ENCODE measurements at places on chromosomes 4 and X.

- DNase-seq: no peak
These were observed 11.7 kb upstream of the WFS1 start for GRCh38 chr4:6258026-6258360.

GRCh38 chrX:641671-642435, 11.3 kb downstream of the SHOX start:
- DNase-seq: no peak

DNA sequence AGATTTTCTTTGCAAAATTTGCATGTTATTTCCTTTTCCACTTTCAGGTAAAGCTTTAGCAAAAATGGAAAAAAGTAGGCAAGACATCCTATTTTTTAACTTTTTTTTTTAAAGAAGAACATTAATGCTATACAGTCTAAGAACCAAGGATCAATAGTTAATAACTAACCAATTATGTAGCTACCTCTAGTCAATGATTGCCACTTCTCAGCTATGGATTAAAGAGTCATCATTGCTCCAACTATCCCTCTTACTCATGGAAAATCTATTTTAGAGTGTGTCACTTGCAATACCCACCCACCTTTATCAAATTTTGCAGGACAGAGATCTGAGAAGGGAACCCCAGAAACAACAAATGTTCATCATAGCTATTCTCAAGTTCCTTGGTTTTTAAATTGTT, 223.1 kb downstream of the ANK2 start:
- DNase-seq: no peak

- no peak for DNase-seq
These were observed 249.4 kb downstream of the HNRNPD start for GRCh38 chr4:82124365-82124764.

DNA sequence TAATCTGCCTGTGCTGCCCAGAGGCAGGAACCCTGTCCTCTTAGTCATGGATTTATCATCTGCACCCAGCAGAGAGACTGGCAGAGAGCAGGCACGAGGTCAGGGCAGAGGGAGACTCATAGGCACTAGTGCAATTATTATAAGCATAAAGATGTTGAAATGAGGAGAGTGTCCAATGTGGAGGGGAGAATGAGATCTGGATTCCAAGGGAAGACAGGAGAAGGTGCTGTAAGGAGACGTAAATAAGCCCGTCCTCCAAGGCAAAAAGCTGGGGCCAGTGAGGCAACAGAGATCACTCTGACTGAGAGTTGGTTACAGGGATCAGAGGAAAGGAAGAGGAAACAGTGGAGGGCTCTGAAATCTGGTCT, 406.2 kb downstream of the MAPK10 start:
- no peak for DNase-seq

DNA sequence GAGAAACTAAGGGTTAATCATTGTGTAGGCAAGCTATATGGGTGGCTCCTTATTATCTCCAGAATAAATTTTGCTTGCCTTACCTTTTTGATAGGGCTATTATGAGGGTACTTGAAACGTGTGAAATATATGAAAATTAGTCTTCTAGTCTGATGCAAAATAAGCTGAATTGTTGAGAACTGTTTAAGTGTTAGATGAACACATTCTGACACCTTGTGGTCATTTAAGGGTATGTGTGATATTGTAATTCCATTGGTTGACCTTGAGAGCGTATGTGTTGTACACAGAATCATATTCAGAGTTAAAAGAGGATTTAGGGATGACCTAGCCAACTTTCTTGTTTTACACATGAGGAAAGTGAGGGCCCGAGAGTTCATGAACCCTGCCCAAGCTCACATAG, 44.6 kb upstream of the LINC00632 start:
- DNase-seq: no peak

DNA sequence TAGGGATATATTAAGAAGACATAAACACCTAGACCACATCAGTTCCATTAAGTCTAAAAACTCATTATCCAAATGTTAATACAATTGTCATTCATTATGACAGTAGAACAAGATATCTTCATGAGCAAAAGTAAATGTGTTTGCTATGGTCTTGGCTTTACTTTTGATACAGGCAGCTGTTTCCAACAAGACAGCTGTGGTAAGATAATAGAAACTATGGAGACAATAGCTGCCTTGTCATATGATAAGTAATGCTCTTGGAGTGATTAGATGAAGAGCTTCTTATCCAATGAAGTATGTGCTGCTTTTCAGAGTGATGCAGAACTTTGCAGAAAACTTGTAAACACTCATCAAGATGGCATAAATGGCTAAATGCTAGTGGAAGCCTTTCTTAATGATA, 1066.0 kb downstream of the FSTL5 start:
- DNase-seq: no peak

GRCh38 chr4:6419452-6420028, 52.9 kb downstream of the PPP2R2C start:
- no peak for DNase-seq

DNA sequence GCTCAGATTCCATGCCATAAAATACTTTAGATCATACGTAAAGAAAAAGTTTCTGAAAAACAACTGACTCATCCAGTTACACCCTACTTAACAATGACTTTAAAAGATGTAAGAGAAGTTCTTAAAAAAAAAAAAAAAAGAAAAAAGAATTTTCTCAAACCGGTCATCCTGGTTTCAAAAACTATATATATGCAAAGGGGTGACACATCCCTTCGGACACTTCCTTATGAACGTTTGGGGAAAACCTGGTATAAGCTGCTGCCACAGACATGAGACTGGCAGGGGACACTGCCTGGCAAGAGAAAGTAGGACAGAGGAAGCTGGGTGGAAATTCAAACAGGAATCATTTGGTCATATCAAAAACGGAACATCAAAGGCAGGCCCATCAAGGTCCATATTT, 81.2 kb upstream of the PRSS48 start:
- no peak for DNase-seq

DNA sequence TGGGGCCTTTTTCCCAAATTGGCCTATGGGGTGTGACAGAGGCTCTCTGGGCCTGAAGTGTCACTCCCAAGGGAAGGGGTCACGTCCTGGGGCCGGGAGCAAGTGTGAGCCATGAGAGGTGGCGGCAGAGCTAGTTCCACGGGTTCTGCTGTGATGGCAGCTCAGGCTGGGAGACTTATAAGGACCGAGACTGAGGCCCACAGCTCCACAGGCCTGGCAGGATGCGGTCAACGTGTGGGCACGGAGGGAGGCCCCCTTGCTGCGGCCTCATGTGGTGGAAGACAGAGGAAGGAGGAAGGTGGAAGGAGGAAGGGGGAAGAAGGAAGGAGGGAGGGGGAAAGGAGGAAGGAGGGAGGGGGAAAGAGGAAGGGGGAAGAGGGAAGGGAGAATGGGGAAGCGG, 7.2 kb upstream of the CPLX1 start:
- DNase-seq: no peak

DNA sequence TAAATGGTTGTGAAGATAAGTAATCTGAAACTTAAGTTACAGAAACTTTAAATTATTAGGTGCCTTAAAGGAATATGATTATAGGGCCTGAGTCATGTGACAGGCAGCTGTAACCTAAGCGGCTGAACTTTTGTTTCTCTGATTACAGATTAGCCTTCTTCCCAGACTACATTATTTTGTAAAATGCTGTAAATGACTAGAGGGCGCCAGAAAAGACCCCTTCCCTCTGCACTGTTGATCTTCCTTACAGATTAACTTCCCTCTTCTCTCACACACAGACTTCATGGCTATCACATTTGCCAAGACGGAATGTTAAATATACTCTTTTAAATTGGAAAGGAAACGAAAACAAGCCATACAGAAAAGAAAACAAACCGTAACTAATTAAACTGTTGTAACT, 96.6 kb downstream of the EVC2 start:
- DNase-seq: no peak

DNA sequence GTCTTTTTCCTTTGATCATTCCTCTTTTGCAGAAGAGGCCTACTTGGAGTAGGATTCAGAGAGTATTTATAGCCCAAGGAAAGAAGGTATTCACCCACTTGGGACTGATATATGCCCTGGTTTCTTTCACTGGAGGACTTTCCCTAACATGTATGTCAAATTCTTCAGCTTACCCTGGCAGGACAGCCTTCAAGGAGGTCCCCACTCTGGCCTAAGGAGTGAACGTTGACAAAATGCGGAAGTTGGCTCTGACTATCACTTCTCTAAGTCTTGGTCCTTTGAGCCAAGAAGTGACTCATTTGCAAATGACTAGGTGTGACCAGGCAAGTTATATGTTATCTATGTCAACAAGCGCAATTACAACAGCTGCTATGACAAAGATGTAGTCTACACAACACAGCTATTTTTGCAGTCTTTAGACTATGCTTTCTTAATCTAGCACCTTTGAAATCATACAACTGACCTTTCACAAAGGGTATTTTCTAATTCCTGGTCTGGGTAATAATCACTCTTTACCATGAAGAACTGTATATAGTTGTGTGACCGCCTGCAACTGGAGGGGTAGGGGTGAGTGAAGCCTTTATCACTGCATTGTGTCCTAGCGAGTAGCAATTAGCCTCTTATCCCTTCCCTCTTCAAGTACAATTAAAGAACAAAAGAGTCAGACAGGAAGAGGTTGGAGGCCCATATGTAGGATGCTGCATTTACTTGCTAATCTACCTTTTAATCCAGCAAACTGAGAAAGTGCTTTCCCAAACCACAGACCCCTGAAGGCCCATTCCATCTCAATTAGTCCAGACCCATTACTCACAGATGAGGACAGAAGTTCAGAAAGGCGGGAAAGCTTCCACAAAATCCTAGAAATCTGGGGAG, 50.1 kb downstream of the RASGEF1B start:
- DNase-seq: no peak

- DNase-seq: no peak
These were observed 19.4 kb downstream of the LGI2 start for GRCh38 chr4:25011135-25011866.

- no peak for DNase-seq
These were observed 142.2 kb upstream of the EOLA2 start for GRCh38 chrX:150080497-150080896.

- DNase-seq: no peak
These were observed at the start of gene BMP3 for GRCh38 chr4:81030061-81030980. Gene BMP3 (plus strand): TSS chr4:81030708. CDS start chr4:81031285, 577 bp downstream.

DNA sequence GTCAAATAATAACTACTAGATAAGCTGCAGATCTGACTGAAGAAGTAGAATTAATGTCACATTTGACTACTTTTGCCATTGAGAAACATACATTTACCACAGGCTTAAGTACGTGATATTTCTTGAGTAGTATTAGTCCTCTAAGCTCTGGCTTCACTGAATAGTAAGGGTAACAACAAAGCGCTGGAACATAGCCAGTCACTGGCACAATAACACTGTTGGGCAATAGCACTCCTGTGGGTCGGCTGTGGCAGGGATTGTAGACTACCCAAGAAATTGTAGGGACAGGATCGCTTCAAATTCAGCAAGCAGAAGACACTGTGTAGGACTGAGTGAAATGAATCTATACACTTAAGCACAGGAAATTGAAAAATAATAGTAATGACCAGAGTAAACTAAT, 27.1 kb upstream of the IL15 start:
- no peak for DNase-seq

DNA sequence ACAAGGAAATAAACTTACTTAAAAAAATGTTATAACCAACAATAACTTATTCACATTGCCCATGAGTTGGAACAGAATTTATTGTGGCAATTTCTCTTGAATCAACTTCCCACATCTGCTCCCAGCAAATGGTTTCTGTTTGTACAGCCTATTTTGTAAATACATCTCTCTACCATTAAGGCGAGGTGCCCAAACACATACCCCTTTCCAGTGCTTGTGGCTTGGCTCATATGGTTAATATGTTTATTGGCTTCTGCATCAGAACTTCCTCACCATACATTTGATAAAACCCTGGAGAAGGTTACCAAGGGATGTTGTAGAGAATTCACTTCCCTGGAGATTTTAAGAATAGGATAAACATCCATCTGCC, 207.1 kb downstream of the SOWAHB start:
- no peak for DNase-seq

DNA sequence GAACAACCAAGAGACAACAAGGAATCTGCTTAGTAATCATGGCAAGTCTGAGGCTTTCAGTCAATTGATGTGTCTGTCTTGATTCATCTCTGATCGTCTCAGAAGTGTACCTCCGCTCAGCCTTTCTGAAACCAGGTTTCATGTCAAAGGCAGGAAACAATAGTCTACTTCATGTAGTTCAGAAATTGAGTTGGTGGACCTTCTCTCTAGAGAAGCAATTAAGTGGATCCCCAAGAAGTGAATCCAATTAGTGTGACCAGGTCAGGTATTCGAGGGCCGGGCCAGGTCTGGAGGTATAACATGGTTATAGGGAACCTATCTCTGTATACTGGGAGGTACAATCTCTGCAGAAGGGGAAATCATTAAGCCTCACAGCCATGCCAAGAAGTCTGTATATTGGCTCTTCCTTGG, 32.0 kb downstream of the DAPP1 start:
- DNase-seq: no peak

GRCh38 chrX:153827903-153828302, 2.4 kb downstream of the PDZD4 start:
- no peak for DNase-seq

GRCh38 chrX:105260291-105261043, 40.0 kb upstream of the TEX13A start:
- no peak for DNase-seq

GRCh38 chr4:82648356-82648755, 86.6 kb upstream of the TMEM150C start:
- no peak for DNase-seq

DNA sequence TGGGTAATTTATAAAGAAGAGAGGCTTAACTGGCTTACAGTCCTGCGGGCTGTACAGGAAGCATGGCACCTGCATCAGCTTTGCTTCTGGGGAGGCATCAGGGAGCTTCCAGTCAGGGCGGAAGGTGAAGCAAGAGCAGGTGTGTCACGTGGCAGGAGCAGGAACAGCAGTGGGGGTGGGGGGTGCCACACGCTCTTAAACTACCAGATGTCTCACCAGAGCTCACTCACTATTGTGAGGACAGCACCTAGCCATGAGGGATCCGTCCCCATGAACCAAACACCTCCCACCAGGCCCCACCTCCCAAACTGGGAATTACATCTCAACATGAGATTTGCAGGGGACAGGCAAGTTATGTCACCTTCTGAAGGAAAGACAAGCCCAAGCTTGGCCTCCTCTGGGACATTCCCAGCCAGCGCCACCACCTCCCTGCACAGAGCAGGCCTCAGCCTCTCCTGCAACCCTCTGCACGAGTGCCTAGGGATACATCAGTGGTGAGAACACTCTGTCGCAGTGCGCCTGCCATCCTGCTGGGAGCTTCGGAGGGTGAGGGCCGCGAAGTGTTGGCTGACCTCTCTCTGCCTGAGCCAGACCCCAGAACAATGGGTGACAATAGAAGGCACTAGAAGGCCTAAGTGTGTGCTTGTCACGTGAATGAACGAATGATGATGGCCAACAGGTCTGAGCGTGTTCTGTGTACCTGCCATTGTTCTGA, 244.3 kb downstream of the EVC2 start:
- DNase-seq: no peak

- no peak for DNase-seq
These were observed 33.7 kb downstream of the PRPS2 start for GRCh38 chrX:12824944-12825343.

DNA sequence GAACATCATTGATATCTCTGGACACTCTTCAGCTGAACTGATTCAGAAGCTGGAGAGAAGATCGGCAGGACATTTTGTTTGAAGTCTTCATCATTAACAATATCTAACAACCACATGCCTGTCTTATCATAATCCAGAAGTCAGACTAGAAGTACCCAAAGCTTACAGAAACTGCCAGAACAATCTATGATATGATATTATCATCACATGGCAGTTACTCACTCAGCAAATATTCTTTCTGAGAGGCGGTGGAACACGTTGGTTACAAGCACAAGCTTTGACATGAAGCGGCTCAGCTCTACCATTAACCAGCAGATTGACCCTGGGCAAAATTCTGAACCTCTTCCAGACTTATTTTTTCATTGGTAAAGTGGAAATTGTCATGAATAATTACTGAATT, 69.4 kb upstream of the KIT start:
- DNase-seq: no peak

- DNase-seq: no peak
These were observed 169.3 kb downstream of the PPARGC1A start for GRCh38 chr4:23720556-23720955.

All from activated T-helper 1 cell treated with anti-CD3 and anti-CD28 coated beads, Interleukin-12 subunit alpha, Interleukin-12 subunit beta, Interleukin-2, Interleukin-4 antibody, amounts not matched to agents 30 ng/mL and 10 ng/mL and 1 ng/mL, durations not matched to agents 14 hours and 24 hours and 36 hours (primary cell).